ENCODE measurements at places on chromosomes 3 and 15.

DNA sequence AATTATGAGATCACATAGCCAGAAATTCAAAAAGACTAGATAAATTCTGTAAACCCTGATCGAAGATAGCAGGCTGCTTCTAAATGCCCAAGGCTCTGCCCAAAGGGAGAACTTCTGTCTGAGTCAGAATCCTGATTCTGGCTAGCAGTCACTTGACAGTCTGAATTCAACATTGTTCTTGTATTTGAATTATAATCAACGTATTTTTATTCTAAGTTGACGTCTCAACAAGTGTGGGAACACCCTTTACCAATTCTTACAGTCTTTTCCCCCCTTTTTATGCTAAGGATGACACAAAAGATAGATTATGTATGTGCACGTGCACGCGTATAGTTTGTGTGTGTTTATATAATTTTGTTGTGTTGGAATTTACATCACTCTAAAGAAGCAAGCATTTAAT, 552.8 kb downstream of the NAALADL2 start:
- DNase-seq, result no peak

DNA sequence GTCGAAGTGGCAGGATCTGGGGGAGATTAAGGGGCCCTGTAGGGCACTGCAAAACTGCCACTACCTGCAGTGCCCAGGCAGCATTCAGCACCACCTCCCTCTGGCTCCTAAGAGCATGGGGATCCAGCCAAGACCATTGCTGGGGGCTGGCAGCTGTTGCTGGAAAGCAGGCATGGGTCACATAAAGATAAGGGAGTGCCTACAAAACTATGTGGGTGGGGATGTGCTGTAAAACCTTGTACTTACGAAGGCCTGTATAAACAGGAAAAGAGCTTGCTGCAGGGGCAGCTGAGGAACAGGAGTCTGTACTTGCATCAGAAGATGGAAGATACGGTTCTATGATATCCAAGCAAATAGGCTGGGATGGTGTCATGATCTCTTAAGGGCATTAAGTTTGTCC, 27.1 kb downstream of the IL20RB start:
- no peak for DNase-seq

DNA sequence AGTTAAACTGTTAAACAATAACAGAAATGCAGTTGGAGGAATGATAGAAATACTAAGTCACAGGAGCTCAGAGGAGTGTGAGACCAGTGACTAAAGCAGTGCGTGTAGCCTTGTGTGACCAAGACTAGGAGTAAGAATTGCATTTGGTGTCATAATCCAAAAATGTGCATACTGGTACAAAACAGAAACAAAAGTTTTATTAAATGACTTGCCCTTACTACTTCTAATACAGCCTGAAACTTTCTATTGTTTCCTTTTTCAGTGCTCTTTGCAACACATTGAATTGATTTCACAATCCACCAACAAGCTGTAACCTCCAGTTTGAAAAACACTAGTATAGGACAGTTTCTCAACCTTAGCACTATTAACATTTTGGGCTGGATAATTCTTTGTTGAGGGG, 17.1 kb downstream of the SNX1 start:
- DNase-seq, result no peak

GRCh38 chr15:40594429-40594836, 384 bp downstream of the KNL1 start:
- DNase-seq, result no peak

DNA sequence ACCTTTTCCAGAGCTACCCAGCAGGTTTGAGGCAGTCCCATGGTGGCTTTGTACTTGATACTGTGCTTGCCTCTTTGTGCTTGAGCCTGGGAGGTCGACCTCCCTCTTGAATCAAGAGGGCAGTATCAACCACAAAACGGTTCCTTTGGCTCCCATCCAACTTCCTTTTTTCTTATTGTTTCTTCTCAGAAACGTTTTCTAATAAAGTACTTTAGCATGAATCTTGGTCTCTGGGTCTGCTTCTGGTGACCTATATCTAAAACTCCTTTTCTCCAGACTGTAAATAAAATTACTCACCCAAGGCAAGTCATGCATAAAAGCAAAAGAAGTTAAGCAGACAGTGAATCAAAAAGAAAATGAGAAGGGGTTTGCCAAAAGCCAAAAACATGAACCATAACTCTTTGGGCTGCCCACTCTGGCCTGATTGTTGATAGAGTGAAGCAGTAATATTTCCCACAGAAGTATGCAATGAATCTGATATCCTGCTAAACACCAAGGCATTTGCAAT, 112.2 kb upstream of the SLC4A7 start:
- DNase-seq, result no peak

GRCh38 chr15:37485056-37485455, 384.7 kb upstream of the MEIS2 start:
- DNase-seq, result no peak

DNA sequence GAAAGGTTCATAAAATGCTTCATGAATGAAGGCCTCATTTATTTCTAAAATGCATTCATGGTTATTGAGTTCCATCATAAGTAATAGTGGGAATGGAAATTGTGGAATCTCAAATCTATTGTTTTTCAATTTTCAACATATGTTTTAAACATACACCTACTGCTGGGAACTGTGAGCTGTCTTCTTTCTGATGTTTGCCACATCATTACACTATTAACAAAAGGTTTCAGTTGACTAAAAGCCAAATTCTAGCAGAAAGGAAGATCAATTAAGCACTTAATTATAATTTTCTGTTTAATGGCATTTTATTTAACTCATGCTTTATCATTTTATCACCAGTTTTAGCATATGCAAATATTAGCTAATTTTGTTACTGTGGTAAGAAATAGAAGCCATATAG, 13.8 kb upstream of the TBC1D23 start:
- no peak for DNase-seq

DNA sequence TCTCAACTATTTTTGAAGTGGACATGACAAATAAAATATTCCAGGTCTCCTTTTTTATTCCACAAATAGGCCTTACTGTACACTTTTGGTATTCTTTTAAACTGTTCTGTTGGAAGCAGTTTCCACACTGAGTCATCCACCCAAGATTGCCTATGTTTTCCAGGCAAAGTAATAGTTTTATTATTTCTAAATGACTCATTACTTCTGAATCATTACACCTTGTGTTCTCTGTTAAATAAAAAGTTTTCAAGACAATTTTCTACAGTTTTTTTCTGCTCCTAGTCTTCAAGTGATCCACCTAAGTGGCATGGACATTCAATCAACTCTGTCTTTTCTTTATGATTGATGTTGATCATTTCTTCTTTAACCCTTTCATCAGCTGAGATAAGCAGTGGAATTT, 26.5 kb downstream of the PPP2R3A start:
- no peak for DNase-seq

DNA sequence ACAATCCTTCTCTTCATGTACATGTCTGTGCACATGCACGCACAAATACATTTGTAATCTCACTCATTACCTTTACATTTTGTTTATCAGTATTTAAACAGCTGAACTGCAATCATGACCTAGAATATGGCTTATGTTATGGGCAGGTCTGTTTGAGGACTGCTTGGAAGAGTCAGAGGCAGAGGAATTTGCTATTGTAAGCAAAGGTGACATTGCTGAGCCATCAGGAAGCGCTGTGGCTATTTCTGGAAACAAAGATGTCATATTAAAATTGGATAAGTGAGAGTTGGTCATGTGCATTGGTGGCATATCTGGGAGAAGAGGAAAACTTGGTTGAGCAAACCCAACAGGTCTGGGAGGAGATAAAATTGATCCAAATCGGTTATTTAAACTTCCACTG, 41.6 kb downstream of the USF3 start:
- DNase-seq, result no peak

DNA sequence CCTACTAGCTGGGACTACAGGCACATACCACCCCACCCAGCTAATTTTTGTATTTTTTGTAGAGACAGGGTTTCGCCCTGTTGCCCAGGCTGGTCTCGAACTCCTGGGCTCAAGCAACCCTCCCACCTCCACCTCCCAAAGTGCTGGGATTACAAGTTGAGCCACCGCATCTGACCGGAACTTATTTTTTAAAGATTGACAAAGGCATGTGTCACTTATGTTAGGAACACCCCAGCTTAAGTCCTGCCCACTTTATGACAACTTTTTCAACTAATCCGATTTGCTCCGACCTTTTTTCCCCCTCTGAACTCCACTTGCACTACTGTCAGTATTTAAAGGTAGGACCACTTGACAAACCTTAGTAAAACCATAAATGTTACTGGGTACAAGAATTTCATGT, 211.6 kb upstream of the NR2E3 start:
- DNase-seq, result no peak

DNA sequence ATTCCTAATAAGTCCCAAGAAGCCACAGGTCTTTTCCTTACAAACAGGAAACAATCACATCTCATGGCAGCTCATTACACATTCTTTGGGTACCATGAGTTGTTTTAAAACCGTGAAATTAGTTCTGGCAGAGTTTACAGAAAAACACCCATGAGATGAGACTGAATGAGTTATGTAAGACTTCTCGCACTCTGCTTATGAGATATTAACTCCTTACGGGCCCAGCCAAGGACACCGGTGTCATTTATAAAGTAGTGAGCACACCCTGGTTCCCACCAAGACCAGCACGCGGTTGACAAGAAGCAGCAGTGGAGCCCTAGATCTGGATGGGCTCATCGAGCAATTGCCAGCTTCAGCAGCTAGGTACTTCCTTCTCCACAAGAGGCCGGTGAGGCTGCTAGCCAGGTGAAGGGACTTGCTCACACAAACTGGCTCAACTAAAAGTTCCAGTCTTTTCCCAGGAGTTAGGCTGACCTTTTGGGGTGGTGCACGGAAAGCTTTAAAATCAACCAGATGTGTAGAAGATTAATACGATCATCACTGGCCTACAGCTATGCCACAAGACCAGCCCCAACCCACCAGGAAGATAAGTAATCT, 318.6 kb upstream of the ICE2 start:
- DNase-seq, result no peak

DNA sequence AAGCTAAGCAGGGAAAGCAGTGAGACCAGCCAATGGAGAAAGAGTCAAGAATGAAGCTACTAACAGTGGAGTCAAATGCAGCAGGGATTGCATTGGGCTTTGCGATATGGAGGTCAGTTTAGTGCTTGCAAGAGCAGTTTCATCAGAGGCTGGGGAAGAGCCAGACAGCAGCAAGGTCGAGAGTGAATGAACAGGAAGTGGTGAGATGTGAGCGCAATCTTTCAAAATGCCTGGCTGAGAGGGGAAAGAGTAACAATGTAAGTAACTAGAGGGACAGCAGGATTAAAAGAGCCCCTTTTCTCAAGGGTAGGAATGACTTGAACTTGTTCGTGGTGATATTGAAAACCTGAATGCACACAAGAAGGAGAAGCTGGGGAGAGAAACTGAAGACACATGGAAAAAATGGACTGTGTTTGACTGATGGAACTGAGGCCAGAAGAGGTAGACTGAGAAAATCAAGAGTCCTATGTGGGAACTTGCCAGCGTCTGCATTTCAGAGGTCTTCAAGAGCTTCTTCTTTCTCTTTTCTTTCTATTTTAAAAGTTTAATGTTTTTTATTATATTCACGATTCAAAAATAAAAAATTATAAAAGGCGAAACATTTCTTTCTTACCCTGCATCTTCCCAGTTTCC, 30.6 kb upstream of the GPR160 start:
- no peak for DNase-seq

GRCh38 chr15:71231758-71232157, 116.5 kb downstream of the THSD4 start:
- DNase-seq, result no peak

- no peak for DNase-seq
These were observed 71.5 kb downstream of the SLC12A8 start for GRCh38 chr3:125140818-125141595.

DNA sequence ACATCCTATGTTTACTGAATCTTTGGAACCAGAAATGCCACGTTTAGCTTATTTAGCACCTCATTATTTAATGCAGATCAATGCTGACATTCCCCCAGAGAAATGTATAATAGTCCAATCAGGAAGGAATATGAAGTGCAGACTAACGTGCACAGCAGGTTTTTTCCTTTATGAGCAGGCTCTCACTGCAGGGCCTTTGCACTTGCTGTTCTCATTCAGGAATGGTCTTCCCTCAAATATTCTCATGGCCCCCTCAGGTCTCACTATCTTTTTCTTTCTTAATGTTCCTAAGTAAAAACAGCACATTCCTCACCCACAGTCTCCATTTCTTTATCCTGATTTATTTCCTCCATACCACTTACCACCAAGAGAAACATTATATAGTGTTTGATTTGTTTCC, 174.6 kb downstream of the FOXP1 start:
- no peak for DNase-seq

DNA sequence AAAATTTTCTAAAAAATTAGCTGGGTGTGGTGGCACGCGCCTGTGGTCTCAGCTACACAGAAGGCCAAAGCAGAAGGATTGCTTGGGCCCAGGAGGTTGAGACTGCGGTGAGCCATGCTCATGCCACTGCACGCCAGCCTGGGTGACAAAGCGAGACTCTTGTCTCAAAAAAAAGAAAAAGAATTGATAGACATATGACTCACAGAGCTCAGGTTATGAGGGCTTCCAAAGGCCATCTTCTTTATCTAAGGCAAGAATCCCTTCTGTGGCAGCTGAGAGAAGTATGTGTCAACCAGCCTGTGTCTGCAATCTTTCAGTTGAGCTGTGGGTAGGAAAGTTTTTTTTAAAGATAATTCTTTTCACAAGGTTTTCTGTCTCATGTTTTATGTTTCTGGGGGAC, 53.9 kb downstream of the MRPS25 start:
- no peak for DNase-seq

- DNase-seq, result no peak
These were observed 411 bp upstream of the EIF2B5 start for GRCh38 chr3:184134746-184135148.

- DNase-seq, result no peak
These were observed 470.1 kb upstream of the ARRDC4 start for GRCh38 chr15:97490429-97490828.

Data from stimulated activated CD8-positive, alpha-beta memory T cell treated with anti-CD3 and anti-CD28 coated beads, Interleukin-4, amount 100 ng/mL, for 1 hour (primary cell).